ENCODE measurements at places on chromosomes 12 and 14.

DNA sequence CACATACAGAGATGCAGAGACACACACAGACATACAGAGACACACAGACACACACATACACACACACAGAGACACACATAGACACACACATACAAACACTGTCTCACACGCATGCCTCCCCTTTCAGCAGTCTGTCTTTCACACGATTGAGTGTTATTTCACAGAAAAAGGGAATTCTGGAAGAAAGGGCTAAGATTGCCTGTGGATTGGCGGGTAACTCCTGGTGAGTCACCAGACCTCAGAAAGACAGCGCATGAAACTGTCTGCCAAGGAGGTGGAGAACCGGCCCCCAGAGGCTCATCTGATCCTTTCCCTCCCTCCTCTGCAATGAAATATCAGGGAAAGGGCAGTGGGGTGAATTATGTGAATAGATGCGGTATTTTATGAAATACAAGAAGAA is 127.2 kb upstream of the GSC start:
- DNase-seq: no peak

- DNase-seq: no peak
These were observed 47.5 kb upstream of the RIN3 start for GRCh38 chr14:92466059-92466458.

DNA sequence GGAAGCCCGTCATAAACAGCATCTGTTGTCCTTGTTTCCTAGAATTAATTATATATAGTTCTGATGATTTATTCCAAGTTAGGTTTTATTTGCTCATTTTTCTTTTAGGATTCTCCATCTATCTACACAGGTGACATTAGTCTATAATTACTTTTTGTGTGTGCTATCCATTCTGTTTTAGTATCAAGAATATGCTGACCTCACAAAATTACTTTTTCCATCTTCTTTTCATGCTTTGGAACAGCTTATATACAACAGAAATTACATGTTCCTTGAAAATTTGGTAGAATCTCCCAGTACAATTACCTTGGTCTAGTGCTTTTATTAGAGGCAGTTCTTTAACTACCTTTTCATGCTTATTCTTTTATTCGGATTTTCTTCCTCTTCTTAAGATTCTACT is 54.3 kb upstream of the CATSPERB start:
- no peak for DNase-seq

GRCh38 chr12:18859400-18859799 is 121.5 kb downstream of the CAPZA3 start:
- no peak for DNase-seq

DNA sequence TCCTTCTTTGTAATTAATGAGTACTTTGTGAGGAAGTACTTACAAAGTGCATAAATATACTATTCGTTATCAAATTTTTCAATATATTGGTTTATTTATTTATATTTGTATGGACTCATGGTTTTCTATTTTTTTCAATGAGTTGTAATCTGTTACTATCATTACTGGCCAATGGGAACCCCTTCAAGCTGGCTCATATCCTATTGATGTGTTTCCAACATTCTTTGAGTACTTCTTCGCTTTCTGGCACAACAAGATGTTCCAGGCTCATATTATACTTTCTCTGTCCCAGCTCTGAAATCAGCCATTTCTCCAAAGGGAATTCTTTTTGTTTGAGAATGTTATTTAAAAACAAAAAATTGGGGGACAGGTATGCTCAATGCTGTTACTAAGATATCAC is 17.5 kb downstream of the YBX3 start:
- no peak for DNase-seq
